ENCODE measurements at places on chromosomes 6 and 20.

GRCh38 chr6:72267470-72267869 is 354.4 kb upstream of the KCNQ5 start:
- no peak for DNase-seq

- no peak for DNase-seq
Measured at GRCh38 chr20:38766071-38766470, 17.8 kb downstream of the ACTR5 start.

- DNase-seq: no peak
Measured at GRCh38 chr6:37077905-37078296, 72.4 kb downstream of the FGD2 start.

GRCh38 chr6:75906871-75907270 is 157.8 kb downstream of the MYO6 start:
- no peak for DNase-seq

GRCh38 chr6:22613695-22614094 is 44.3 kb downstream of the HDGFL1 start:
- DNase-seq: no peak

DNA sequence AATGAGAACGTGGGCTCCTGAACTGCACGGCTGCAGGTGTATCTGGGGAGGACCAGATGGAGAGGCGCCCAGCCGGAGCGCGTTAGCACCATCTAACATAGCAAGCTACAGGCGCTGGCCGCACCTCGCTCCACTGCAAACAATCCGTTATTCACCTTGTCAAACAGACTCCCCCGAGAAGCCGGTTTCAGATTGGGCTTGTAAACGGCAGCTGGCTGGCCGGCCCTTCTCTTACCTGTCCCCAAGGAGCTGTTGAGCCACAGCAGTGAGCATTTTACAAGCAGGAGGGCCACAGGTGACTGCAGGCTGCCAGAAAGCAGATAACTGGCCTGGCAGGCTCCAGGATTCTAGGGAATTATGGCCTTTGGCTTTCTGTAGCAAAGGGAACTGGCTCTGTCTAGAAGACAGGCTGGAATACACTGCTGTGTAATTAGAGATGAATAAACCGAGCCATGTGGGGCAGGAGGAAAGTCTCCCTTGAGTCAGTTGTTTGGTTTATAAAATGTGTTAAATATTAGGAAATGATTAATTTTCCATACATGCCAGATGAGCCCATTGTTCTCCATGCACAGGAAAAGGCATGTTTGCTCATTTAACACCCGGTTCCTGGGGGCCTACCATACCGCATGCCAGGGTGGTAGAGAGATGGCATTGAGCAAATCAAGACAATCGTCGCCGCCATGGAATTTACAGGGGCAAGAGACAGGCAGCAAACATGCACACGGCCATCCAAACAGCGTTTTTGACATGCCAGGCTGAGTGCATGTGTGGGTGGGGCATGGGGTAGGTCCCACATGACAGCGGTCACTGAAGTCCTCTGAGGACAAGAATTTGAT is 159.3 kb downstream of the NFATC2 start:
- no peak for DNase-seq

GRCh38 chr20:24212494-24212893 is 223.9 kb upstream of the GGTLC1 start:
- DNase-seq: no peak

DNA sequence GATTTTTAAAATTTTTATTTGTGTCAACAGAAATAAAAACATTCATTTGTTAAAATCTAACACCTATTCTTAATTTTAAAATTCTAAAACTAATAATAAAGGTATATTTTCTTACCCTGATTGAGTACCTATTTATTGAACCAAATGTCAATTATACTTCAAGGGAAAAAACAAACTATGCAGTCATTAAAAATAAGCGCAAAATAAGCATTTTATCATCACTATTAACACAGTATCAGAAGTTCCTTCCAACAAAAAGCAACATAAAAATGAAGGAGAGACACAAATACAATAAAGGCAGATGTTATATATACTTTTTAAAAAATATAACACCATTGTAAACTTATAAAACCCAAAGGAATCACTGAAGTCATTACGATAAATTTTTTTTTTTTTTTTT is 52.7 kb downstream of the ZHX3 start:
- DNase-seq: no peak

DNA sequence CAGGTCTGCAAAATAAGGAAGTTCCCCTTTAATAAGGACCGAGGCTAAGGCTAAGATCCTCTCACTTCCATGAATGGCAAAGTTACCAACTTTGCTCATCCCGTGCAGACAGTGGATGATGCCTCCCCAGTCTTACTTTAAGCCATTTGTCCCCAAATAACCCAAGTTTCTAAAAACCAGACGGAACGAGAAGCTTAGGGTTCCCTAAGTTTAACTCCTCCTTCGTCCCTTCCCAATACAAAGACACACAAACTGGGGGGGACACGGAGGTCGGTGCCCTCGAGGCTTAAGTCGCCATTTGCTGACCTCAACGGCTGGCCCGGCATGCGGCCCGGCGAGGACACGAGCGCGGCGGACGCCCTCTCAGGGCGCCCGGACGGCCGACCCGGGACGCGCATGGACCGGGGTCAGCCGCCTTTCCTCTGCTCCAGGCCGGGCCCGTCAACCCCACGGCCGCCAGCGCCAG is 527 bp downstream of the FBXO30 start:
- DNase-seq: no peak

DNA sequence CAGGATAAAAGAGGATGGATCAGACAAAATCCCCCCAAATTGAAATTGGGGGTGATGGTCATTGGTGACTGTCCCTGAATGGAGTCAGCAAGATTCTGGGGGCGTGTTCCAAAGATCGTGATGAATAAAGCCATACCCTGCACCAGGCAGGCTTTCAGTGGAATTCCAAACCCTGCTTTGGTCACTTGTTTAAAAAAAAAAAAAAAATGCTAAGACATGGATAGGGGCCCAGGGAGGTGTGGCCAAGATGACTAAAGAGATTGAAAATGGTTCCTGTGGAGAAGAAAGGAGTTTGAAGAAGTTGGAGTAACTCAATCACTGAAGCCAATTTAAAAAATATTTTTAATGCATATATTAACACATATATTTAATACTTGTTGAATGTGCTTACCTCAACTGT is 161.4 kb upstream of the KCNG1 start:
- no peak for DNase-seq

DNA sequence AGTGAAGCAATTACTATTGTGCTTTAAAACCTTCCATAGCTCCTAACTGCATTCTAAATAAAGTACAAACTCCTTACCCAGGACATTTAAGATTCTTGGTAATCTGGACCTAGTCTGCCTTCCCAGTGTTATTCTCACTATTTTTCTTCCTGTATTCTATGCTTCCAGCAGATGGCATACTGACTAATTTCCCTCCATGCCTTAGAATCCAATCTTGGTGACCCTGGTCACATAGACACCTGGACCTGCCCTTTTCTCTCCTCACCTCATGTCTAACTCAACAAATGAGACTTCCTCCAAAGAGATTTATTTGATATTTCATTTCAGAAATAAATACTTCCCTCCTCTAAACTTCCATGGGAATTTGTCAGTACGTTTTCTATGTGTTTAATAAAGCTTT is 25.8 kb downstream of the ROS1 start:
- no peak for DNase-seq

GRCh38 chr20:49501917-49502316 is 19.4 kb upstream of the KCNB1 start:
- no peak for DNase-seq

- no peak for DNase-seq
Measured at GRCh38 chr6:49662892-49663261, 26.2 kb upstream of the RHAG start.

DNA sequence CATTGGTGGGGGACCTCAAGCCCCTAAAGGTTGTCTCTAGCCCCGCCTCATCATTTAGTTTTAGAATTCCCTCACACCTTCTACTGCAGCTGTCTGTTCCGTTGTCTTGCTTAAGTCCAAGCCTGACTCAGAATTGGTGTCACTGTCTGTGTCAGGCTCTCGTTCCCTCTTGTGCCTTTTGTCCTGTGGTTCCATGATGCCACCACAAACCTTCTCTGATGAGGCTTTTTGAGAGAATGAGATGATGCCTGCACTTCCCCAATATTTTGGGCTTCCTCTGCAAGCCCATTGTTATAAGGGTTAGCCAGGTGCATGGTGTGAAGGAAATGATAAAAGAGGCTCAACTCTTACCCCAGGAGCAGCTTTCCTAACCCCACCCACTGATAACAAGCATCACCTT is 8.1 kb upstream of the AKIRIN2 start:
- DNase-seq: no peak
